Bronchial epithelial cell (primary cell): ENCODE measurements at places on chromosomes 5 and 9. TPM values are rescaled to one million over a fixed set of nuclear protein-coding genes. Genes with fewer than 3 reads are reported as not detected.
A peak's percentile ranks its signal among the peaks of the same experiment; 100 is the strongest.

DNA sequence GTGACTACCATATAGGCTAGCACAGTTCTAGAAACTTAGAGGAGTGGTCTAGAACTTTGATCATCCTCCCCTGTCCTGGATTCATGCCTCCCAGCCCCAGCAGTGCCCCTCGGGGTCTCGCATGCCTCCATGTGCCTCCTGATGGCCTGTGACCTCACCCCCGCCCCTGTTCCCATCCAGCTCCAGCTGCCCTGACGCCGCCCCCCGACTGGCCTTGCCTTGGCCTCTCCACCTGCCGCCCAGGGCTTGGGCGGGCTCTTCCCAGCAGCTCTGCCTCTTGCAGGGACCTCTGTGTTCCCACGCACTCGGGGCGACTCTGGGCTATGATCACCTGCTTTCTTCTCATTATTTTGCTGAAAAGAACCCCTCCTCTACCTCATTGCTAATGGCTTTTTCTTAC is 115.4 kb upstream of the PHYKPL start:
- DNase-seq = no peak

Gene PCA3
- total RNA-seq = not detected in 2 replicates

- DNase-seq = no peak
These were observed 48.4 kb upstream of the SUSD3 start for GRCh38 chr9:93010056-93010455.

Gene LMX1B
- total RNA-seq = under 0.01 TPM in 1 of 2 replicates, not detected in the other

GRCh38 chr5:143014017-143014651 is 244.0 kb downstream of the ARHGAP26 start:
- no peak for DNase-seq

- no peak for DNase-seq
These were observed 36.2 kb upstream of the IL17B start for GRCh38 chr5:149415066-149415967.

Gene ARHGEF28
- 37.4 and 44.7 TPM in 2 replicates for total RNA-seq

DNA sequence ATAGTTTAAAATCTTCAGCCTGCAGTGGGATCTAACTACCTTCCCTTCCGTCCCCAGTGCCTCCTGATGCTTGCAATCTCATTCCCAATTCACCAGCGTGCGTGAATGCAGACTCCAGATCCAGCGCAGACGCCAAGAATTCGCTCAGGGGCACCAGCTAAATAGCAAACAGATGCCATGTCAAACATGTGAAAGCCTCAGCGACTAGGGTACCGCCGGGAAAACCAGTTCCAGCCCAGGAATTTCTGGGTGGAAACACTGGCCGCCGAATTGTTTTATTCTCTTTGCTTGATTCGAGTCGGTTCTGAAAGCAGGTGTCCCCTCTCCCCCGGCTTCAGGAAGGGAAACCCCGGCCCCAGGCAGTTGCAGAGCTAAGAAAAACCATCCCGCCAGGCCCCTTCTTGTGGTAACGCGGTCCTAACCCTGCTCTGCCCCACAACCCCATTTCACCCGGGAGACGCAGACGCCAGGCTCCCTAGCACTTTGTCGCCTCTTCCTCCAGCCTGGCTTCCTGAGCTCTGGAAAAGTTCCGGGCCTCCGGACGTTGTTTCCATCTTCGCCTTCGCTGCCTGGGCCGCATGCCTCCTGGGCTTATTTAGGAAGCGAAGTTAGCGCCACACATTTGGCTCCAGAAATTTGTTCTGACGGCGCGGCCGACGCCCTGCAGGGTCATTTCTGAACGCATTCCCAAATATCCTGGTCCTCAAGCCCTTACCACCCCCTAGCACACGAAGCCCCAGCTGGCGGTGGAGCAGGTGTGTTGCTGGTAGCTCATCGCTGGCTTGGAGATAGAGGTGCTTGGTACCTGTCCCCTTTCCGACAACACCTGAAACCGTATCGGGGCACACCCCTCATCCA is 665 bp upstream of the LVRN start:
- no peak for DNase-seq

DNA sequence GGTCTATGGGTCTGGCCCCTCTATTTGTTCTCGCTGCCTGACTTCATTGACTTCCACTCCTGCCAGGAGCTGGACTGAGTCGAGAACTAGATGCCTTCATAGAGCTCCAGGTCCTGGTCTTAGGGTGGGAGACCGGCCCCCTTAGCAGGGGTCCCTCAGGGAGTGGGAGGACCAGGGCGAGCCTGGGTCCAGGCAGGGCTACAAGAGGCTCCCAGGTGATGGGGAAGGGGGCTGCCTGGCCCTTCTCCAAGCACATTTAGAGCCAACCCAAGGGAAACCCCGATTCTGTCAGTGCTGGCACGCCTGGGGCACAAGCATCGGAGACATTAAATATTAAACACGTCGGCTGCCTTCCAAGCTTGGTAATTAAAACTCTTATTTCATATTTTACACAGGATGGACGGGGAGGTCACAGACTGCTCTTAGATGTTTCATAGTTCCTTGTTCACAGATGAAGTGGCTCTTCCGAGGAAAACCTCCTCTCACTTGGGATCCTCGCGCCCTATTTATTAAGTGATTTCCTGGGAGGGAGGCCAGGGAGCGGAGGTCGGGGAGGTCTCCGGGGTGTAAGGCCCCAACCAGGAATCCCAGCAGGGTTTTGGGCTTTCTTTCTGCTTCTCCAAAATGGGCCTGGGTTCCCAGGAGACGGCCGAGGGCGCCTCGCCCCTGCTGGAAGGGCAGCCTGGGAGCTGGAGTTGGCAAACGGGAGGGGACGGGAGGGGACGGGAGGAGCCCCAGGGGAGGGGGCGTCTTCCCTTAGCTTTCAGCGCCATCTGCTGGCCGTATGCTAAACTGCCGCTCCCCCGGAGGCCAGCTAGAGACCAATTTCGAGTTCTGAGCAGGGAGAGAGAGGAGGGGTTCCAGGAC is 23.4 kb upstream of the ZBTB43 start:
- DNase-seq = peak; percentile 43

- DNase-seq = no peak
These were observed 10.4 kb upstream of the CMBL start for GRCh38 chr5:10317825-10318682.

- no peak for DNase-seq
These were observed 34.6 kb upstream of the SEMA4D start for GRCh38 chr9:89532478-89532877.

Gene SCAMP1
- total RNA-seq = 35.1 and 58.7 TPM in 2 replicates

DNA sequence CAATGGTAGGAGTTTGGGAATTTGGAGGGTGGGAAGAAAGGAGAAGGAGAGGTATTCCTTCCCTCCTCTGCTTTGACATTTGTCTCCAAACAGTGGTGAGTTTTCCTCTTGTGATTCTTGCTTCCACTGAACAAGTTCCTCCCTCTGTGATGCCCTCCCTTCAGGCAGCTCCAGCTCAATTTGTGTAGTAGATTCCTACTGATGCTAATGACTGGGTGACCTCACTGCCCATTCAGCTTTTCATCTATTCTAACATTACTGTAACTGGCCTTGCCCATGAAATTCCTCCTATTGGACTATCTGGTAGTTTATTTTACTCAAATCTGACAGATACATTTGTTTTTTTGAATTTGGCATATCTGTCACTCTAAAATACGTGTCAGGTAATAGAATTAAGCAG is 121.4 kb downstream of the NFIB start:
- no peak for DNase-seq

Gene DCTN4
- total RNA-seq = 23.7 and 27.5 TPM in 2 replicates

Gene PRRX2
- 0.13 TPM in 1 of 2 replicates, not detected in the other for total RNA-seq

DNA sequence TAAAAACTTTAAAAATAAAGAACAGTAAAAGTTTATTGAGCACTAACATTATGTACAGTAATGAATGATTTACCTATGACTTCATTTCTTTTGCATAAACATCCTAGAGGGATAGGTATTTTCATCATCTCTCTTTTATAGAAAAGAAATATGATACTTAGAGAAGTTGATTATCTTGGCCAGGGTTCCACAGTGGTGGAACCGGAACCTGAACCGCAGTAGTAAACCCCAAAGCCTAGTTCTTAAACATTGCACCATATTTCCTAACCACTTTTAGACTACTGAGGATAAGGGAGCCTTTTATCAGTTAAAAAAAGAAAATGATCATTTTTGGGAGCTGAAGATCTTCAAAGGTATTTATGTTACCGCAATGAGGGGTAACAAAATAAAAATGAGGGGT is 205.7 kb upstream of the SGCD start:
- DNase-seq = no peak

DNA sequence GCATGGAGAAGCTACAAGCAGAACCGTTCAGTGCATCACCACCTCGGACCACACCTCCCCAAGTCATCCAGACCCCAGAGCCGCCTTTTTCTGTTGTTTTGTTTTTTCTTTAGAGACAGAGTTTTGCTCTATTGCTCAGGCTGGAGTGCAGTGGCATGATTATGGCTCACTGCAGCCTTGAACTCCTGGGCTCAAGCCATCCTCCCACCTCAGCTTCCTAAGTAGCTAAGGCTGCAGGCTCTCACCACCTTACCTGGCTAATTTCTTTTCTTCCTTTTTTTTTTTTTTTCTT is 13.5 kb upstream of the SFXN1 start:
- no peak for DNase-seq

Gene DOCK8
- 0.26 and 0.38 TPM in 2 replicates for total RNA-seq

DNA sequence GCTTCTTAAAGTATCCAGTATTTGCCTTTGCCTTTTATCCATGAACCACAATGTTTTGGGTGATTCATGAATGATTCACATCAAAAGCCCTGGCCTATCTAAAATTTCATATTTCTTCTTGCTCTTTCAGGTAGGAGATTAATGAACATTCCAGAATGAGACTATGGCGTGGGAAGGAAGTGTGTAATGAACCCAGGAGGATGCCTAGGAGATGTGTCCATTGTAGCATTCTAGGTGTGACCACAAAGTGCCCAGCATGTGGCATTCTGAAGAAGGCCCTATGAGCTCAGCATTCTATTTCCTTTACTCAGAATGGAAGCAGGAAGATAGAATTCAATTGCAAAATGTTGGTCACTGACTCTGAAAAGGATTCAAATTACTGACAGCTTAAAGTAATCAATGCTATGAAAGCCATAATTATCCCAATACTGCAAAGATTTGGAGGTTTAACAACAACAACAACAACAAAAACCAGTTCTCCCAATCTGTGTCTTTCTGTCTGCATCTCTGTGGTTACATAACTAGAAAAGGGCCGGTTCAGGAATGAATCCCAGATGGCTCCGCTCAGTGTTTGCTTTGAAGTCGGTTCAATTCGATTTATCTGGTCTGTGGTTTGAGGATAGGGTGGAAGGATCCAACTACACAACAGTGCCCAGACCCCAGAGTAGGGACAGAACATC is 126.7 kb downstream of the FOXD1 start:
- peak; percentile 100 for DNase-seq

- peak; percentile 26 for DNase-seq
These were observed 469 bp downstream of the AGTPBP1 start for GRCh38 chr9:85741095-85741874.

DNA sequence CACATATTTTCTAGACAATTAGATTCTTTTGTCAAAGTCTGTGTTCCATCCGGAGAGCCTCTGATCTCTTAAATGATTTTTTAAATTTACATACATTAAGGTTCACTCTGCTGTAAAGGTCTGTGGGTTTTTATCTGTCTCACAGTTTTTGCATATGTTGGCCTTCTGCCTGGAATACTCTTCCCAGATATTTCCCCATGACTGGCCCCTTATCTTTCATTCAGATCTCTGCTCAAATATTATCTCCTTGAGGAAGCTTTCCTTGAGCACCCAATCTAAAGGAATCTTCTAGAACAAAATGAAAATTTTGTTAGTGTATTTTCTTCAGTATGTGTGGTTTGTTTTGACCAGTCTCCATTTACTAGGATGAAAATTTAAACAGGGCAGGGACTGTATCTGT is 26.3 kb downstream of the FAF2 start:
- DNase-seq = no peak

- DNase-seq = no peak
These were observed 42.3 kb downstream of the MARCHF3 start for GRCh38 chr5:126988021-126988569.

DNA sequence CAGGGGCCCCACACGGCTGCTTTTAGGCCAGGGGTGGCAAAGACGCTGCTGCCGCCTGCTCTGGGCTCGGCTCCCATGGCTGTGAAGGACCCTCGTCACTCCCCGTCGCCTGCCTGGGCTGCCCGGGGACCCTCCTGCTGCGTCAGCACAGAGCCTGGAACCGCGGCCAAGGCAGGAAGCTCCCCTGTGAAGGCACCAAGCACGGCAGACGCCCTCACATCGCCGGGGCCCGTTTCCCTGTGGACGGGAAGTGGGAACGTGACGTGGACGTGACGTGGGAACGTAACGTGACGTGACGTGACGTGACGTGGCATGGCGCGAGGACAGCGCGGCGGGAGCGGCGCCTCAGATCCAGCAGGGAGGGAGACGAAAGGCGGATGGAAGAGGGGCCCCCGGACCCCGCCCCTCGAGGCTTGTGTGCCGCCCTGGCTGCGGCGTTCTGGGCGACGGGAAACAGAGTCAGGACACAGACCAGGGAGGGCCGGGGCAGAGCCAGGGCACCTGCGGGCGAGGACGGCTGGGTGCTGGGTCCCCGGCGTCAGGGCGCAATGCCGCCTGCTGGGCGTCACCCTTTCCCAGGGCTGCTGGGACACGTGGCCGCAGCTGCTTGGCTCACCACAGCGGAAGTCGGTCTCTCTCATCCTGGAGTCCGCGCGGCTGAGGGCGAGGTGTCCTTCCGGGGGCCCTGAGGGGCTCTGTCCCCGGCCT is 53.1 kb downstream of the MRPL36 start:
- no peak for DNase-seq

- DNase-seq = no peak
These were observed 28.1 kb downstream of the GPX3 start for GRCh38 chr5:151048526-151048925.

- no peak for DNase-seq
These were observed 664 bp upstream of the ARSB start for GRCh38 chr5:78985725-78986223.

GRCh38 chr5:69285448-69286116 is 47.0 kb downstream of the CCDC125 start:
- DNase-seq = no peak

DNA sequence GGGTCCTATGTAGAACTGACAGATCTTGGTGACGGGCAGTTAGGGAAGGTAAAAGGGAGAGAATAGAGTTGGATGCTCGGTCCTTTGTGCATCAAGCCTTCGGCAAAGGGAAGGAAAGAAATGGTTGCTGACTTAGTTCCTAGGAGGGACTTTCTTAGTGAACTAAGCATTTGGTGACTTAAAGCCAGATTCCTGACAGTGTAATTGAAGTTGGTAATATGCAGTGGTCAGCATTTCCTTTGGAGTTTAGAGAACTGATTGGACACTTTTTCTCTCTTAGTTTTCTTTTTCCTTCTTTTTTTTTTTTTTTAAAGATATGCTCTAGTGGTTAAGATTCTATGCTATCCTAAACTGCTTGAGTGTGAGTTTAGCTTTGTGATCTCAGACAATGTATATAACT is 2.3 kb downstream of the CLTA start:
- DNase-seq = no peak
